B cell (primary cell): ENCODE measurements at places on chromosomes 3 and 15.

GRCh38 chr3:125137358-125138033 lies 75.1 kb downstream of the SLC12A8 start:
- DNase-seq = no peak

DNA sequence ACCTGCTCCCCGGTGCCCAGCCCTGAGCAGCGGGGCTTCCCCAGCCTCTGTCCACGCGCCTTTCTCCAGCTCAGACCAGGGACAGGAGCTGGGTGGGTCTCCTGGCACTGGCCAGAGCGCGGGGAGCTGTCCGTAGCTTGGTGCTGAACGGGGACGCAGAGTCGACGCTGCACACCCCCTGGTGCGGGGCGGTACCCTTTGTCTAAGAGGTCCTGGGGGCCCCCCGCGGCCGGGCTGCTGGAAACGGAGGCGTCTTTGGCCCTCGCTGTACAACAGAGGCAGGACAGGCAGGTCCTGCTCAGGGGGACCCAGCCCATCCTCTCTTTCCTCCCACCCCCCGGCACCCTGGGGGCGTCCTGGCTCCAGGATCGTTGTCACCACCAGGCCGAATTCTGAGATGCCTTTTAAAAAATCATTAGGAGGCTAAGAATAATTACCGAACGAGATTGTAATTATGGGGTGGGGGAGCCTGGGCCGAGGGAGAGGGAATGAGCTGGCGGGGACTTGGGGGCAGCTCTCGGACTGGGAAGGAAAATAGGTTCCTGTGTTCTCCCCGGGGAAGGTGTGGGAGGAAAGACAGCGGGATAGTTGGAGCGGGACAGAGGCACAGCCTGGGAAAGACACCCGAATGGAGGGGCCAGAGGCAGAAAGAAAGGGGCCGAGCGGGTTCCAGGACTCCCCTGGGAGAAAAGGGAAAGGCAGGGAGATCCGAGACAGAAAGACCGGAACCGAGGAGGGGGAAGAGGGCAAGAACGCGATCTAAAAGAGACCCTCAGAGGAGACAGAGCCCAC lies 4.1 kb upstream of the SKOR1 start:
- peak; percentile 60 for DNase-seq

GRCh38 chr3:183272791-183273190 lies 19.7 kb downstream of the B3GNT5 start:
- DNase-seq = no peak

DNA sequence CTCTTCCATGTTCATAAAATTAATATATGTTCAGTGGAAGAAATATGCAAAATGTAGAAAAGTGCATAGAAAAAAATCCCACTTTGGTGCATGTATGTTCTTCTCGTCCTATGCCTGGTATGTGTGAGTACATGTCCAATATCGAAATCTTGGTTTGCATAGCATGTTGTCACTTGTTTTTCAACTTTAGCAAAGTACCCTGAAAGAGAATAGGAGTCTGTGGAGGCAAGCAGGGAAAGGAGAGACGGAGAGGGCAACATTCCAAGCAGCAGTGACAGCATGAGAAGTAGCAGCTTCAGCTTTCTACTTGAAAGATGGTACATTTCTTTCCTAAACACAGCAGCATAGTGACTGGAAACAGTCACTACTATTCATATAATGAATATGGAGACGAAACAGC lies 56.8 kb upstream of the CACNA2D3 start:
- no peak for DNase-seq

DNA sequence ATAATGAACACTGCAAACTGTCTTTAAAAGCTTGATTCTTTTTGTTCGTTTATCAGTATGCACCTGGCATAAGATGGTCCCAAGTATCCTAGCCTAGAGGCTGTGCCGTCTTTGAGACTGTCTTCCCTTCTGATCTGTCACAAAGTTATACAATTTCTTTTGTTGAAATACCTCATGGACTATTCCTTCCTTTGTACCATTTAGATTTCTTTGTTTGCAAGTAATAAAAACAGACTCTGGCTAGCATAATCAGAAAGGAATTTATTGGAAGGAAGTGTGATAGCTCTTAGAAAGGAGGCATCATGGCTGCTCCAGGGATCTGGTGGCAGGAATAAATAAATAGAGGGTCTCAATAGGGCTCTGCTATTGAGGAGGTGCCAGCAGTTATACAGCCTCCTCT lies 280.4 kb downstream of the SLC9A9 start:
- no peak for DNase-seq

GRCh38 chr3:130950641-130951040 lies 56.8 kb downstream of the ATP2C1 start:
- no peak for DNase-seq

DNA sequence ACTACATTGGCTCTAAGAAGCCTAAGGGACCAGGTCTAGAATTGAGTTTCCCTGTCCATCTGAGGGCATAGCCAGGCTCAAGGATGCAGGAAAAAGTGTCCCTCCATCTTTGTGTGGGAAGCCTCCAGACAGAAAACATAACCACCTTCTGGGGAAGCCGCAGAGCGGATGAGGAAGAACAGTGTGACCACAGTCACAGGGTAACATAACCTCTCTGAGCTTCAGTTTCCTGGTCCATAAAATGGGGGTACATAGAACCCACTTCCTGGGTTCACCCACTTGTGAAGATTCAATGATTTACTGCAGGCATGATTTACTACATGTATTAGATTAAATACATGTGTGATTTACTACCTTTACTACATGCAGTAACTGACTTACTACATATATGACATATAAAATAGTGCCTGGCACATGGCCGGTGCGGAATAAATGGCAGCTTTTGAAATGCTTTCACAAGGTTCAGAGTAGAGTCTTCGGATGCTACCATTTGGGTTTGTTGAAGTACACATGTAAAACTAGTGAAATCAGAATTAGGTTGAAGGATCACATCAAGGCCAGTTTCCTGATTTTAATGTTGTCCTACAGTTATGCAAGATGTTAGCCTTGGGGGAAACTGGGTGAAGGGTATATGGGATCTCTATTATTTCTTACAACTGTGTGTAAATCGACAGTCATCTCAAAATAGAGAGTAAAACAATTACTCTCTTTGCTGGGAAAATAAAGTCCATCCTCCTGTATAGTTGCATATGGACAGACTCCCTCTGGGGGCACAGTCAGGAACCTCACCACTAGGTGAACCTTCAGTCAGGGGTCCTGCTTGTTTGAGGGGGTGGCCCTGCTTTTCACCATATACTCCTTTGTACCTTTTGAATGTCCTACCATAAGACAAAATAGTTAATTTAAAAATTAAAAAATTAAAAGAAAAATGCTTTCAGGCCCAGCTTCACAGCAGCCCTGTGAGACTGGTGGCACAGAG lies 86.0 kb downstream of the SEMA5B start:
- DNase-seq = no peak

DNA sequence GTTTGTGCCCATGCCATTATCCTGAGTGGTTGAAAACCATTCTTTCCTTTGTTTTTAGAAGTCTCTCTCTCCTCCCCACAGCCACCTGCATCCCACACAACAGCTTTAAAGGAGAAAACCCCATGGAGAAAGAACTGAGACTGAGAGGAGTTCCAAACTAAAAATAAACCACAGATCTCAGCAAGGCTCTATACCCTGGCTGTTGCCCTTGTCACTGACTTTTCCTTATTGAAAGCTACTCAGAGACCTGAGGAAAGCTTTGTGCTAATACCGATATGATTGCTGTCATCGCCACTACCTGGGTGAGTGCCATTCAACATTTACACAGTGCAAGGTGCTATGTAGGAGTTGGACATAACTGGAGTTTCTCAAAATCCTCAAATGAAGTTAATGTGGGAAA lies 55.5 kb upstream of the RASGRP1 start:
- DNase-seq = no peak

- no peak for DNase-seq
Measured at GRCh38 chr3:179565496-179565895, 2.8 kb downstream of the ACTL6A start.

- no peak for DNase-seq
Measured at GRCh38 chr15:34043391-34043790, 4.4 kb upstream of the AVEN start.
